ENCODE measurements at places on chromosomes 12 and 14.

GRCh38 chr14:75648066-75648838, 12.4 kb downstream of the ERG28 start:
- no peak for DNase-seq

DNA sequence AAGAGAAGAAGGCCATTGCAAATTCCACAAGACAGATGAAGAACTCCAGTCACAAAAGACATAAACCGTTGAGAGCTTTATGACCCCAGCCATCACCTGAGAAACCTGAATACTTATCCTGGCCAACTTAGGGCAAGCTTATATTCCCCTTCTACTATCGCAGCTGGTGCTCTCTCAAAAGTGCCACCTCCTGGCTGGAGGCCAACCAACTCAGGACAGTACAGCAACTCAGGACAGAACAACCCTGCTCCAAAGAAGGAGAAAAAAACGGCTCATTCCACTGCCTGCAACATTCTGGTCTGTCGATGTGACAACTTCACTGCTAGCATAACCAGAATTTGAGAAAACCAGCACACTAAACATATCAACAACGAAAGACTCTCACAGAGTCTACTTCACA, 9.7 kb upstream of the KRT6B start:
- DNase-seq = no peak

DNA sequence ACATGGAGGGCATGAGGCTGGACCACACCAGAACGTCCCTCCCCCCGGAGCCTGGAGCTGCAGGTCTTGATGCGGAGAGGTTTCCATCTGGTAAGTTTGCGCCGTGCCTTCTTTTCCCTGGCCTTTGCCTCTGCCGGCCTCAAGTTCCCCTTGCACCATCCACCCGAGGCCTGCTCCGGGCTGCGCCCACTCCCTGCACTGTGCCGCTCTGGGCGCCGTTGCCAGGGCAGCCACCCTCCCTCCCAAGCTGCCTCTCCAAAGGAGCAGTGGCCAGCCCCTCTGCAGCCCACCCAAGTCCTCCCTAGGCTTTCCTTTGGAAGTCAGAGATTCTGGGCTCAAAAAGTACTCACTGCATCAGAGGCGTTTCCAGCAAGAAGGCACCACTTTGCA, 46.2 kb upstream of the MEG3 start:
- DNase-seq = no peak

GRCh38 chr14:93591506-93591905, 160.8 kb downstream of the UNC79 start:
- DNase-seq = no peak

DNA sequence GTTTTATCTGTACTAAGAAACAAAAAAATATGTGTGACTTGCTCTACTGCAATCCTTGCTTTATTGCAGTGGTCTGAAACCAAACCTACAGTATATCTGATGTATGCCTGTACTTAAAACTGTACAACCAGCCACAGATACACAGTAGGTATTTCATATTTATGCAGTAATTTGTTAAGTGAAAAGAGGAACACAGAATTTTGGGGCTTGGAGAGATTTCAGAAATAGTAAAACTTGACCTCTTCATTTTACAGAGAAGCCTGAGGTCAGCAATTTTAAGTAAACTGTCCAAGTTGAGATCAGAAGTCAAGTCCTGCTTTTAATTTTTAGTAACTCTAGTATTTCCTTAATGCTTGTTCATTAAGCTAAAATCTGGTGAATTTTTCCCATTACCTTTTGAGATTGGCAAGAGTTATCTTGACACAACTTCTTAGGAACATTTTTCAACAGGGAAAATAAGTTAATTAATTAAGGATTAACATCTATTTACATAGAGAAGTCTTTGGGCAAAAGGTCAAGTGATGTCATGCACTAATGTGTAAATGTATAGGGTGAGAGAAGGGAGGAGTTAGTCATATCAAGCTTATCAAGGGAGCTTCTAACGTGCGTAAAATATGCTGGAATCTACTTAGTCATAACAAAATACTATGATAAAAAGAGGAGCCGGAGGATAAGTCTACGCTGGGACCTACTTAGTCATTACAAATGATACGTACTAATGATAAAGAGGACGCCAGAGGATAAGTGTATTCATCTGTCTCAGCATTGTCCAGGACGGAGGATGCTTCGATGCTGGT, 66.0 kb upstream of the GTF2A1 start:
- no peak for DNase-seq

GRCh38 chr12:51827925-51828818, 20.3 kb downstream of the FIGNL2 start:
- DNase-seq = no peak

GRCh38 chr12:100724071-100724470, 70.5 kb upstream of the ANO4 start:
- DNase-seq = no peak

Data from stimulated activated CD8-positive, alpha-beta memory T cell treated with anti-CD3 and anti-CD28 coated beads, Interleukin-4, amount 100 ng/mL, for 1 hour (primary cell).